Right kidney (tissue), 9 donors: ENCODE measurements at places on chromosomes 11 and 22.

DNA sequence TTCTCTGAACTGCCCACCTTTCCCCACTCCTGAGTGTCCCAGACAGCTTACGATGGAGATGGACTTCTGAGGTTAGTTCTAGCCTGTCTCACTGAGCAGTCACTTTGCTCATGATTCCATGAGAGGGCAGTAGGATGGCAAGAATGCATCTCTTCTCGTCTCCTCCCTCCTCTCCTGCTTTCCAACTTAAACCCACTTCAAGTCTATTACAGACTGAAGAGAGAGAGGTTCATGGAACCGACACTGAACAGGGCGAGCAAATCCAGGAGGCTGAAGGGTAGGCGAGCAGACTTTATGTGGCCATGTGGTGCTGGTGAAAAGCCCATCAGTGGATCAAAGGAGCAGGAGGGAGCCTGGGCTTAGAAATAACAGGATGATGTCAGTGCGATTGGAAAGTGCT is 38.6 kb downstream of the CEP164 start:
- DNase-seq, result no peak

DNA sequence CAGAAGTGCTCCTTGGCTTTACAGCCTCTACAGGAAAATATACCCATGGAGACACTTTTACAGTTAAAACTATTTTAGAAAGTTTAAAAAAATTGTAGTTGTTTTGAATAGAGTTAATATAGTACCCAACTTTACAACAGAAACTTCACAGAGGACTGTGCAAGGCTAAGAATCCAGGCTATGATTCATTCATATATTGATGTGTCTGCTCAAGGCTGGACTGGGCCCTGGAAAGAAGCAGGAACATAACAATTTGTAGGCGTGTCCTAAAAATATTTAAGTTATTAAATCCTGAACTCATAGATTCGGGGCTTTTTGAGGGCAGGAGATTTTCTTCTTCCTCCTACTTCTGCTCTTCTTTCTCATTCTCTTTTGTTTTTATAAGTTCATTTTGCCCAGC is 291.5 kb upstream of the CCDC179 start:
- DNase-seq, result no peak

GRCh38 chr11:112013497-112014164 is 11.6 kb upstream of the DLAT start:
- no peak for DNase-seq

DNA sequence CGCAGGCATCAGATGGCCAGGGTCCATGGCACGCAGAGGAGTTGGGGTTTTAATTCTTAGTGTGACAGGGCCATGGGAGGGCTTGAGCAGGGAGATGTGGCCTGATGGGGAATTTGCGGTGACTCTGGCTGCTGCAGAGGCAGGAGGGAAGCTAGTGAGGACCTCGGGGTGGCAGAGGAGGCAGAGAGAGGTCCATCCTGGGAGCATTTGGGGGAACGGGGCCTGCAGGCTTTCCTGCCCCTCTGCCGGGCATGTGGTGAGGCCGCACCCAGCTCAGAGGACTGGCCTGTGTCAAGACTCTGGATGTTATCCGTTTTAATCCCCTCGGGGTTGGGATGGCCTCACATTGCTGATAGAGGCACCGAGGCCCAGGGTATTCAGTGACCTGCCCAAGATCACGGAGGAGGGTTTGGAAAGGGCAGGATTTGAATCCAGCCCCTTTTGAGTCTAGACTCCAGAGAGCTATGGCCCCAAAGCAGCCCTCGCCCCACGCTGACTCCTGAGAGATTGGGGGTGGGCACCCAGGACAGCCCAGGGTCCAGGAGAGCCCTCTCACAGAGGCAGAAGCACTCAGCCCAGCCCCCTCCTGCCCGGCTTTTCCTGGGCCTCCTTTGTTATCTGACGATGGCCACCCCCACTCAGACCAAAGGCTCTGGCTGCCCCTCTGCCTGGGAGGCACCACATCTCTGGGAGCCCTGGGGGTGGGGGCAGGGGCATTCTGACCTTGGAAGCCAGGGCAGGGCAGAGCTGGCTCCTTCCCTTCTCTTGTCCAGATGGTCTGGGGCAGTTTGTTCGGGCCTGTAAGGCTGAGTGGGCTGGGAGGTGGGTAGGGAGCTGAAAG is 13.9 kb downstream of the MGAT3 start:
- DNase-seq, result peak; percentile 57

- no peak for DNase-seq
These were observed 5.3 kb downstream of the FAM168A start for GRCh38 chr11:73592640-73593039.

- peak; percentile 66 for DNase-seq
These were observed 36.3 kb upstream of the POLA2 start for GRCh38 chr11:65225279-65226102.

DNA sequence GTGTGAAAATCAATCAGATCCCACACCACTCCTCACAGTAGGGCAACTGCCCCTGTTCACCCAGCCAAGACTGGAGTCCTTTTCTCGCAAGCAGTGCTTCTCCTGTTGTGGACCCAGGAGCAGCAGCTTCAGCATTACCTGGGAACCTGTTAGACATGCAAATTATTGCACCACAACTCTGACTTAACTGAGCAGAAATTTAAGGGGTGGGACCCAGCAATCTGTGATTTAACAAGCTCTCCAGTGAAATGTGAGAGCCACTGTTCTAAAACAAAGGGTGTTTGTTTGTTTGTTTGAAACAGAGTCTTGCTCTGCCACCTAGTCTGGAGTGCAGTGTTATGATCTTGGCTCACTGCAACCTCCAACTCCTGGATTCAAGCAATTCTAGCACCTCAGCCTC is 591.4 kb downstream of the SOX6 start:
- no peak for DNase-seq

DNA sequence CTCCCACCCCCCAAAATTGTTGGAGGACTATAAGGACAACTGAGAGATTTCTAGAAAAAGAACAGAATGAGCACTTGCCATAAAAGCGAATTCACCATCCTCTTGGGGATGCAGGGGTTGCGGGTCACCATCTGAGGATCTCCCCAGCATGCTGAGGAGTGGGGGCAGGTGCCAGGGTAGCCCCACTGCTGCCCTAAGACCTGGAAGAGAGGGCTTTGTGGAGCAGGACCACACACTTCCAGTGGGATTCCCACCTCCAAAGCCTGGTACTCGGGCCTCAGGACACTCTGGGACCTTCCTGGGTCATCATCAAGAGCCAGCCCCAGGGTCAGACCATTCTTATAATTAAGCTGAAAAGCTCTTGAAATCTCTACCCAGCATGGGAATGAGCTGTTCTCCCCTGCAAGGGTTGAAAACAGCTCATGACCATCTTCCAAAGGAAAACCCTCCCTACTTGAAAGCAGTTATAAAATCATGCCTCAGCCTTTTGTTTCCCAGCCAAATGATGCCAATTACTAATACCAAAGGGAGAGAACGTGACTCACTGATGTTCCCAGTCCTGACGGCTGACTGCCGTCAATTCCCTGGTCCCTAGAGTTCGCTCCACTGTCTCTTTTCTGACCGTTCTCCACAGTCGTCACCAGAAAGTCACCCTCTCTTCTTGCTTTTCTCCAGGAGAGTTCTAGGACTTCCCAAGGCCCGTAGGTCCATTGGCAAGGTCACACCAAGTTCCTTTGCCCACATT is 76.8 kb upstream of the CREB3L1 start:
- no peak for DNase-seq
